ENCODE measurements at places on chromosomes 12 and 14.

GRCh38 chr12:7144414-7145120 is 14.4 kb downstream of the CLSTN3 start:
- no peak for DNase-seq

- no peak for DNase-seq
These were observed 311.3 kb downstream of the C12orf75 start for GRCh38 chr12:105641749-105642148.

- DNase-seq, result peak; percentile 11
These were observed 628 bp downstream of the SNRPF start for GRCh38 chr12:95859344-95859816.

DNA sequence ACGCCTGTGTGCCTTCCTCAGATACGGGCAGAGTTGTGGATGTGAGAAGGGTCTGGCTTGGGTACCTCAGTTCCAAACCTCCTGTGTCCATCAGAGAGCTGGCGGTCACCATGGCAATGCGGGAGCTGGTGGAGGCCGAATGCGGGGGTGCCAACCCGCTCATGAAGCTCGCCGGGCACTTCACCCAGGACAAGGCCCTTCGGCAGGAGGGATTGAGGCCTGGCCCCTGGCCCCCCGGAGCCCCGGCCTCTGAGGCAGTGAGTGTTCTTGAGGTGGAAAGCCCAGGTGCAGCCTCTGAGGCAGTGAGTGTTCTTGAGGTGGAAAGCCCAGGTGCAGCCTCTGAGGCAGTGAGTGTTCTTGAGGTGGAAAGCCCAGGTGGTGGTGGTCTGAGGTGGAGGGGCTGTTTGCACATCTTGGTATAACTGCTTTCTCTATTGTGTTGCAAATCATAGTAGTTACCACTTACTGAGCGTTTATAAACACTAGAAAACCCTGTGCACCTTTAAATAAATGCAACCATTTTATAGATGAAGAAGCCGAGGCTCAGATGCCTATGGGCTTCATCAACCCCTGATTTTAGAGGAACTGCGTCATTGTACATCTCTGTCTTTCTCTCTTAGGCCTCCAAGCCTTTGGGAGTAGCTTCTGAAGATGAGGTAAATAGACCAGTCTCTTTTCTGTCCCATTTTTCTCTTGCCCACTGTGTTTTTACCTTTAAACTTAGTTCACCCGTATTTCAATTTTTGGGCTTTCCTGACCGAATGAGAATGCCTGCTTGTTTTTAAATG is 976 bp downstream of the PEX5 start:
- no peak for DNase-seq

- no peak for DNase-seq
These were observed 21.0 kb downstream of the HPD start for GRCh38 chr12:121837680-121838079.

- DNase-seq, result no peak
These were observed 436 bp downstream of the VPS33A start for GRCh38 chr12:122265886-122266229.

GRCh38 chr14:78405079-78405856 is 235.1 kb downstream of the NRXN3 start:
- DNase-seq, result no peak

- no peak for DNase-seq
These were observed 1.9 kb downstream of the EGLN3 start for GRCh38 chr14:33948869-33949408.

DNA sequence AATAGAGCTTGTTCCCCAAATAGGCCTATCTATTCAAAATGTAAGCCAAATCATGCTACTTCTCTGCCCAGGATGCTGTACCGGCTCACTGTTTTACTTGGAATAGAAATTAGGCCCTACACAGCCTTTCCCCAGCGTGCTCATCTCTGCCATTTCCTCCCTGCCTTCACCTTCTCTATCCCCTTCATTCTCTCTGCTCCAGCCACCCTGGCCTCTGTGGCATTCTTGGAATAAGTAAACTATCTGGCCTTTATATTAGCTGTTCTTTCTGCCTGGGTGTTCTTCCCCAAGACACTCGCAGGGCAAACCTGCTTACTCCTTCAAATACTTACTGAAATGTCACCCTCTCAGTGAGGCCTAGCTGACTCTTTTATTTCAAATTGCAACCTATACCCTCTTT is 30.9 kb upstream of the DYRK2 start:
- no peak for DNase-seq

GRCh38 chr12:48351022-48351708 is 446 bp upstream of the ZNF641 start:
- DNase-seq, result peak; percentile 38

GRCh38 chr12:1875608-1876007 is 42.8 kb downstream of the CACNA2D4 start:
- no peak for DNase-seq

- DNase-seq, result no peak
These were observed 20.9 kb downstream of the SENP1 start for GRCh38 chr12:48084841-48085460.

- DNase-seq, result no peak
These were observed 40.6 kb downstream of the PPP1R13B start for GRCh38 chr14:103806805-103807204.

GRCh38 chr12:97778111-97778510 is 315.5 kb downstream of the RMST start:
- DNase-seq, result no peak

GRCh38 chr14:34662561-34663088 is 32.7 kb upstream of the SNX6 start:
- DNase-seq, result no peak

- no peak for DNase-seq
These were observed 41.5 kb upstream of the FBRSL1 start for GRCh38 chr12:132448463-132448820.

- no peak for DNase-seq
These were observed 34.0 kb downstream of the EGLN3 start for GRCh38 chr14:33916663-33917565.

DNA sequence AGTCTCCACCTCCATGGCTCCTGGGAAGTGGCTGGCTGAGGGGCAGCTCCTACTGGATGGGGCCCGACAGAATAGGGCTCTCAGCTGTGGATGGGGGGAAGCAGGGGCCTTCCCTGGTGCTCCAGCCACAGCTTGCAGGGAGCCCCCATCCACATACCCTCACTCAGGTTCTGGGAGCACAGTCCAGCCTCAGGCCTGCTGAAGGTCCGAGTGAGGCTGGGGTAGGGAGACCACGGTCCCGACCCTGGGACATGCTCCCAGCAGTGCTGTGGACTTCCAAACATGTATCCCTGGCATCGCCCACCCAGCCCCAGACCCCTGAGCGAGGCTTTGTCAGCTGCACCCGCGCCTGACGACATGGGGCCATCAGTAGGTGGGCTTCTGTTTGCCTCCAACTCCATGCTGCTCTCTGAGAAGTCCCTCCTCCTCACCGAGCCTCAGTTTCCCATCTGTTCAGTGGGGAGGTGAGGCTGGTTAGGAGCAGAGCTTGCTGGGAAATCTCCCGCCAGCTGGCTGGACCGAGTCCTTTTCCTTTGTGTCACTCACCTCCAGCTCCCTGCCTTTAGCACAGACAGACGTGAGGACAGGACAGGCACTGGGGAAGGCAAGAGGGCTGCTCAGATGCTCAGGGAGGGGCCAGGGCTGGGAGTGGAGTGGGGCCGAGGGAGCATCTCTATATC is 9.1 kb upstream of the ATG101 start:
- DNase-seq, result no peak

DNA sequence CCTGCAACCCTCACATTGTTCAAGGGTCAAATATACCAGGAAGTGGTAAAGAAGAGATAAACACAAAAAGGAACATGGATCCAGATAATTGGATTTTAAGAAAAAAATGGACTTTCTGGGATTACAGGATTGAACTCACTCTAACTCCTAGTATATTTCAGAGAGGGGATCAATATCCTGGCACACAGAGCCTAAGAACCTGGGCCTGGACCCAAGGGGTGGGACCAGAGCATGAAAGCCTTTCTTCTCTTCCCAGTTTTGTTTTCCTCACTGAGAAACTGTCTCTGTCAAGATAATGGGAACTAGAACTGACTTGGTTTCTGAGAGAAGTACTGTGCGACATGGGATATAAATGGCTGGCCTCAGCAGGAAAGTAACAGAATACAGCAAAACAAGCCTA is 422.8 kb upstream of the STXBP6 start:
- DNase-seq, result no peak

- DNase-seq, result no peak
These were observed 6.1 kb upstream of the CD9 start for GRCh38 chr12:6193853-6194815.

GRCh38 chr14:101554991-101555668 is 6.2 kb upstream of the DIO3 start:
- no peak for DNase-seq

- DNase-seq, result no peak
These were observed 241.4 kb upstream of the PDZRN4 start for GRCh38 chr12:40946612-40947194.

- no peak for DNase-seq
These were observed 233.5 kb downstream of the PPM1H start for GRCh38 chr12:62701492-62701891.

DNA sequence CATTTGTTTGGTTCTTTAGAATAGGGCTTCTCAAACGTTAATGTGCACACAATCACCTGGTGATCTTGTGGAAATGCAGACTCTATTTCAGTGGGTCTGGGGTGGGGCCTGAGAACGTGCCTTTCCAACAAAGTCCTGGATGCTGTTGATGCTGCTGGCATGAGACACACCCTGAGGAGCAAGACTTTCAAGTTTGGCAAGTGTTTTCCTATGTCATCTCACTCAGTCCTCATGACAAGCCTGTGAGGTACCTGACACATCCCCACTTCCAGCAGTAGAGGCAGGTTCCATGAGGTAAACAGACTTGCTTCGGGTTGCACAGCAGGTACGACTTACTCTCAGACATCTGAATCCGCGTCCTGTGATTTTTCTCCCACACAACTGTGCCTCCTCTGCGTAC is 147.1 kb downstream of the MYRFL start:
- DNase-seq, result no peak

GRCh38 chr12:26750531-26751175 is 82.3 kb downstream of the ITPR2 start:
- no peak for DNase-seq

DNA sequence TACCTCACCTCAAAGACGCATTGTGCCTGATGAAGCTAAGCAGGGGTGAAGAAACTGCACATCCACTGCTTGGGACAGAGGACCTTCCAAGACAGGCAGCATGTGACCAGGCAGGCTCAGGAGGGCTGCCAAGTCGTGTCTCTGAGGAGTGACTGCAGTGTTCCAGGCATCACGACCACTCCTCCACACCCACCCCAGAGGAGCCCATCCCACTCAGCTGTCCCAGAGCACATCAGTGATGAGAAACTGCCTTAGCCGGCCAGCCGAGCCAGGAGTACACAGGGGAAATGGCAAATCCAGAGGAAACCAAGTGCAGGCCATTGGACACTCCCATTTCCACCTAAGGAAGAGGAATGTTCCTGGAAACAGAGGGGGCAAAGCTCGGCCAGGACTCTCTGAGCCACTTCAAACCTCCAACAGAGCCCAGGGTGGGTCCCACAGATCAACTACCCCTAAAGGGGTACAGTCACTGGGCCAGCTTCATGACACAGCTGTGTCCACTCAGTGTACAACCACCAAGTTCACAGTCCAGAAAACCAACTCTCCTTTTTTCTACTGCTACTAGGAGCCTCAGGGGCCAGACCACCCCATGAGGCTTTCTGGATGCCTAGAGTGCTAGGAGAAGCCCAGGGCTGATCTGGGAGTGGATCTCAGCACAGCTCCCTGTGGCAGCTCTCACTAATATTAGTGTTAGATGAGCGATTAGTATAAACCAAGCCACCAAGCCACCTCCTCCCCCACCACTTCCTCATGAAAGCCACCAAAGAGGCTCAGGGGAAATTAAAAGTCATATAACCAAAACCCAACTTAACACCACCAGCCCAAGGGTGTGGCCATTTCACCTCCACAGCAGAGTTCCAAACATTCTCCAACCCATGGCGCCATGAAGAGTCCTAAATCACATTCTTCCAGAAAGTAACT is 15.4 kb downstream of the PXN start:
- peak; percentile 40 for DNase-seq

GRCh38 chr12:2415568-2415944 is 362.8 kb downstream of the CACNA1C start:
- no peak for DNase-seq

GRCh38 chr12:80752464-80752863 is 35.8 kb downstream of the MYF5 start:
- DNase-seq, result no peak

All from stimulated activated naive B cell treated with anti-CD40 and anti-IgM and Interleukin-4, amounts not matched to agents 10 μg/mL and 1 μg/mL and 100 μg/mL, for 72 hours (primary cell).